ENCODE measurements at places on chromosomes 13 and 19. TPM values are rescaled to one million over a fixed set of nuclear protein-coding genes. Genes with fewer than 3 reads are reported as not detected.

GRCh38 chr13:83618966-83619365 is 263.3 kb downstream of the SLITRK1 start:
- no peak for DNase-seq

GRCh38 chr13:74287724-74288169 is 153.5 kb upstream of the KLF12 start:
- peak; percentile 64 for DNase-seq

- DNase-seq = no peak
Observed at GRCh38 chr19:52725528-52725961, 9.3 kb downstream of the ZNF611 start.

- no peak for DNase-seq
Observed at GRCh38 chr13:103195762-103196161, 129.5 kb upstream of the SLC10A2 start.

GRCh38 chr13:95644601-95645052 is at the start of gene DZIP1:
DZIP1 (minus strand) TSS chr13:95644706; CDS start chr13:95642029, 2,677 bp downstream.
- peak; percentile 83 for DNase-seq

DNA sequence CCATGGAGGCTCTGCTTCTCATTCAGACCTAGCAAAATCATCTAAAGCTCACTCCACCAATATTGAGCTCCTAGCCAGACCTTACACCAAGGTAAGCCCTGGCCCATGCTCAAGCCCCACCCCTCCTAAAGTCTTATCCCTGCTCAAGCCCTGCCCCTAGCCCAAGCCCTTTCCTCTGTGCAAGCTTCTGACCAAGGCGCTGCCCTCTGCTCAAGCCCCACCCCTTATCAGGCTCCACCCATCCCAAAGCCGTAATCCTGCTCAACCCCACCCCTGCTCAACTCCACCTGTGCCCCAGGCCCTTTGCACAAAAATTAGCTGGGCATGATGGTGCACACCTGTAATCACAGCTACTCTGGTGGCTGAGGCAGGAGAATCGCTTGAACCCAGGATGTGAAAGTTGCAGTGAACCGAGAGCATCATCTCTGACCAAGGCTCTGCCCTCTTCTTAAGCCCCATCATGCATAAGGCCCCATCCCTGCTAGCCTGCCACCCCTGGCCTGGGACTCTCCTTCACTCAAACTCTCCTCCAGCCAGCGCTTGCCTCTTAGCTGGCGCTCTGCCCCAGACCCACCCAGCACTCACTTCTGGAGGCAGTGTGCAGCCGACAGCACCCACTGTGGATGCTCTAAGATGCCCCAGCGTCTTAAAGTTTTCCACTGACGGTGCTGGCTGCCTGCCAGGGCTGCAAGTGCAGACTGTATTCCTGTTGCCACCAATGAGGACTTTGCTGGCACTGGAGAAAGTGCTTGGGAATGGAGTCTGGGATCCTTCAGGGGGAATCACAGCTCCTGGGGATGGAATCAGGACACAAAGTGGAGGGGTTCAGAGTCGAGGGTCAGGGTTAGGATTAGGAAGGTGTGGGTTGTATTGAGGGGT is 16.5 kb downstream of the KLK4 start:
- DNase-seq = no peak

DNA sequence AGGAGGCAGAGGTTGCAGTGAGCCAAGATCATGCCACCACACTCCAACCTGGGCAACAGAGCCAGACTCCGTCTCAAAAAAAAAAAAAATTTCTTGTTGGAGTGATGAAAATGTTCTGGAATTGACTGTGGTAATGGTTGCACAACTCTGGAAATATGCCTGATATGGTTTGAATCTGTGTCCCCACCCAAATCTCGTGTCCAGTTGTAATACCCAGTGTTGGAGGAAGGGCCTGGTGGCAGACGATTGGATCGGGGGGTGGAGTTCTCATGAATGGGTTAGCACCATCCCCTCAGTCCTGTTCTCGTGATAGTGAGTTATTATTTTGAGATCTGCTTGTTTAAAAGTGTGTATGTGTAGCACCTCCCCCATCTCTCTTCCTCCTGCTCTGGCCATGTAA is 41.1 kb upstream of the MAP3K10 start:
- peak; percentile 15 for DNase-seq

GRCh38 chr19:10928563-10929401 is at the start of the genes TIMM29 and YIPF2:
TIMM29 (plus strand) TSS chr19:10928811; CDS start chr19:10928823, 12 bp downstream.
YIPF2 (minus strand) TSS chr19:10928639; CDS start chr19:10928410, 229 bp downstream.
- peak; percentile 98 for DNase-seq

DNA sequence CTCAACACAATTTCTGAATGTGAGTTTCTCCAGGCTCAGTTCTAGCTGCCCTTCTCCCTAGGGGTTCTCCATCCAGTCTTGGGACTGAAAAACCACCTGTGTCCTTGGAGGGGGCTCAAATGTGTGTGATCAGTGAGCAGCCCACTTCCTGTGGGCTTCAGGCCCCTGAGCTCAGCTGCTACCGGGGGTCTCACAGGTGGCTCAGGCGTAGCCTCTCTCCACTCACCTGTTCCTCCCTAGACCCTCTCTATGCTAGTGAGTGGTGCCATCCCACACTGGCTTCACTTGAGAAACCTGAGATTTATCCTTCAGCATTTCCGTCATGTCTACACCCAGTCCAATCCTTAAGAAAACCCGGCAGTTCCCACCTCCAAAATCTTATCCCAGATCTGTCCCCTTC is 39.8 kb upstream of the GPI start:
- no peak for DNase-seq

DNA sequence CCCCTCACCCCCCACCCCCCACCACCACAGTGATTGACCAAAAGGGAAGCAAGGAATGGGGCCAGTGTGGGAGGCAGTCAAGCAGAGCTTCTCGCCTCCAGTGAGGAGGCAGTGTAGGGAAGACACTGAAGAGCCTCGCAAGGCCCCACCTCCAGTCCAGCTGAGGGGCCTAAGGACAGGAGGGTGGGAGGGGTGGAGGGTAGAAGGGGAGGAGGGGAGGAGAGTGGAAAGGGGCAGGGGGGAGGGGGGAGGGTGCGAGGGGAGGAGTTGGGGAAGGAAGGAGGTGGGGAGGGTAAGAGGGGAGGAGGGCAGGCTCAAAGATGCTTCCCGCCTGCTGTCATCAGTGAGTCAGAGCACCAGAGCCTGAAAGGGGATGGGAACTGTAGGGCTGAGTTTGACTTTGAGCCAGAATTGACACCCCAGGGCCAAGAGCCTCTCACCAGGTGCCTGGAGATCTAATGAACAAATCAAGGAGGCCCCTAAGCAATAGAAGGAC is 786.2 kb downstream of the UQCRFS1 start:
- DNase-seq = no peak

GRCh38 chr13:95553581-95554385 is 1.3 kb downstream of the CLDN10 start:
- no peak for DNase-seq

- no peak for DNase-seq
Observed at GRCh38 chr13:46968450-46968849, 71.6 kb upstream of the HTR2A start.

DNA sequence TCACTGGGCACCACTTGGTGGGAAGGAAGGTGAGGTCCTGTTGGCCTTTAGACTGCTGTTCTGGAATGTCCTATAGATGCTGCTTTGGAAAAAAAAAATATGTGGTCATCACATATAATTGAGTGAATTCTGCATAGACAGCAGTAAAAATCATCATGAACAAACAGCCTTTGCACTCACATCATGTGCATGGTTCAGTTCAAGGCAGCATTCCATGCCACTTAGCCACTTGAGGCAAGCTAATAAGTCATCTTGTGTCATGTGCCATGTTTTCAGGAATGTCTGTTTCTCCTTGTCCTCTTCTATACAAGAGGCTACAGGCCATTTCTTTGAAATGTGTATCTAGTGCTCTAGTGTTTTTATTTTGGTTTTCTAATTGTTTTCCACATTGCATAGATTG is 43.9 kb upstream of the TSC22D1 start:
- peak; percentile 45 for DNase-seq

DNA sequence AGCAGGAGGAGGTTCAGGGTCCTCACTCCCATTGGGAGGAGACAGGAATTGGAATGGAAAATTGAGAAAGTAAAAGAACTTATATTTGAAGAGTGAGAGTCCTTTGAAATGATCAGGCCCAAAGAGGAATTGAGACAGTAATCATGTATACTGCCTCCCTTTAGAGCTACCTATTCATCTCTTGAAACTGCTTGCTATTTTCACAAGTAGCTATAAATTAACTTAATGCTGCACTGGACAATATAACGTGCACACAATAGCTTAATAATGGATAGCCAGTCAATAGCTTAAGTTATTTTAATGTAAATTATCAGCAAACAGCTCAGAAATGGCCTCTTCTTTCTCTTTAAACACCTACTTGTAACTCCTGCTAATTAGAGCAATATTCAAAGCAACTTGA is 46.6 kb upstream of the MYCBP2 start:
- DNase-seq = no peak

GRCh38 chr19:18373892-18374629 is 11.9 kb upstream of the GDF15 start:
- DNase-seq = peak; percentile 99

DNA sequence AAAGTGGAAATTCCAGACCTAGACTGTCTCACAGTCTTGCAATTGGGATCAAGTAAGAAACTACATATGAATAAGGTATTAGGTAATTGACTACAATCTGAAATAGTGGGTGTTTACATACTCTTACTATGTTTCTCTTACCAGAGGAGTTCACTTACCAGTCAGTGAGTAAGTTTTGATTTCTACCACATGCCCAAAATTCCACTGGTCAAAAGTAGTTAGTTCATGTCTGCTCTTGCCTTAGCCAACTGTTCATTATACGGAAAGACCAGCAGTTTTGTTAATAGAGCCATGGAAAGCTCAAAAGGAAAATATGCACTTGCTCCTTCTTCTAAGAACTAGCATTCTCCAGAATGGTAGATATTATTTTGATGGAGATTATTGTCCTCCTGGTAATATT is 490.8 kb downstream of the RFC3 start:
- DNase-seq = no peak

DNA sequence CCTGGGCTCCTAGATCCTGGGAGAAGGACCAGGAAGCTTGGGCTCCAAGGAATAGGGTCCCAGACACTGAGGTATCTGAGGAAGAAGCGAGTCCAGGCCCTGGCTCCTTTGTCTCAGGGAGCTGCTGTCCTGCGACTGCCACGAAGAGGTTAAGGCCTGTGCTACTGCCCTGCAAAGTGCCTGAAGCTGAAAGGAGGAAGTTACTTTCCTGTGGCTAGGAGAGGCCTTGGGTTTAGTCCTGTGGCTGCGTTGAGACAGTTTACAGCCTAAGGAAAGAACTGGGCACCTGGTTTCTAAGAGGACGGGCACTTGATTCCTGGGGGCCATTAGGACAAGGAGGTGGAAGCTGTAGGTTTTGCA is 2.8 kb downstream of the MYADM start:
- no peak for DNase-seq

- DNase-seq = no peak
Observed at GRCh38 chr19:1407528-1408299, at the start of gene DAZAP1. DAZAP1 (plus strand) TSS chr19:1407586; CDS start chr19:1407774, 188 bp downstream.

- no peak for DNase-seq
Observed at GRCh38 chr19:39433480-39434079, 2.2 kb downstream of the RPS16 start.

GRCh38 chr13:41144576-41144975 is 12.0 kb upstream of the KBTBD6 start:
- DNase-seq = no peak

GRCh38 chr13:37306778-37307544 is 201.5 kb upstream of the CSNK1A1L start:
- peak; percentile 98 for DNase-seq

DNA sequence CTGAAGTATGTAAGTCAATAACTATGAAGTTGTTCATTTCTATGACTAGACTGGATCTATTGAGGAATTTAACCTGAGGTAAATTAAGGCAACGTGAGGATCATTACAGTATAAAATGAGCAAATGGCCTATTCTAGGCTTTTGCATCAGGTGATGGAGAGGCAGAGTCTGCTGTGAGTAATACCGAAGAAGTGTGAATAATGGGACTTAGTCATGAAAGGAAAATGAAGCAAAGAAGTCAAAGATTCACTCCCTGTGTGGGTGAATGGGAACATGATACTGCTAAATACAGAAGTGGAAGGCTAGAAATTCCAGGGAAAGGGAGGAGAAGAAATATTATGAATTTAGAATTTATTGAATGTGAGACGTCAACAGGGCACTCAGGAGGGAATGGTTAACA is 774.1 kb downstream of the LIG4 start:
- peak; percentile 89 for DNase-seq

DNA sequence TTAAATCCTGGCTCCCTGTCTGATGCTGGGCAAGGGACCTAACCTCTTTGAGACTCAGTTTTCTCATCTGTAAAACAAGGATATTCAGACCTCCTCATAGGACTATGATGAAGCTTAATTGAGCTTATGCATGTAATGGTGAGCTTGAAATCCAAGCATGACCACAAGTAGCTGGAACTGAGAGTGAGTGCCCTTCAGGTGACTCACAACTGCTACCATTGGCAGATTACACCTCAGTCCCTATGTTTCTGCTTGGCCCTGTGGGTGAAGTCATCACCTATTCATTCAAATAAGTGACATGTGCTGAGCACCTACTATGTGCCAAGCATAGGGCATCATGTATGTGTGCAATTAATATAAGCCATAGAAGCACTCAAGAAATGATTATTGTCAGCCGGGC is 25.7 kb downstream of the NOVA2 start:
- peak; percentile 36 for DNase-seq

GRCh38 chr19:47618771-47619170 is 9.8 kb downstream of the BICRA start:
- peak; percentile 43 for DNase-seq

GRCh38 chr13:33571618-33572017 is 246.3 kb upstream of the RFC3 start:
- no peak for DNase-seq

- DNase-seq = peak; percentile 92
Observed at GRCh38 chr19:16197188-16197621, 506 bp upstream of the AP1M1 start.

DNA sequence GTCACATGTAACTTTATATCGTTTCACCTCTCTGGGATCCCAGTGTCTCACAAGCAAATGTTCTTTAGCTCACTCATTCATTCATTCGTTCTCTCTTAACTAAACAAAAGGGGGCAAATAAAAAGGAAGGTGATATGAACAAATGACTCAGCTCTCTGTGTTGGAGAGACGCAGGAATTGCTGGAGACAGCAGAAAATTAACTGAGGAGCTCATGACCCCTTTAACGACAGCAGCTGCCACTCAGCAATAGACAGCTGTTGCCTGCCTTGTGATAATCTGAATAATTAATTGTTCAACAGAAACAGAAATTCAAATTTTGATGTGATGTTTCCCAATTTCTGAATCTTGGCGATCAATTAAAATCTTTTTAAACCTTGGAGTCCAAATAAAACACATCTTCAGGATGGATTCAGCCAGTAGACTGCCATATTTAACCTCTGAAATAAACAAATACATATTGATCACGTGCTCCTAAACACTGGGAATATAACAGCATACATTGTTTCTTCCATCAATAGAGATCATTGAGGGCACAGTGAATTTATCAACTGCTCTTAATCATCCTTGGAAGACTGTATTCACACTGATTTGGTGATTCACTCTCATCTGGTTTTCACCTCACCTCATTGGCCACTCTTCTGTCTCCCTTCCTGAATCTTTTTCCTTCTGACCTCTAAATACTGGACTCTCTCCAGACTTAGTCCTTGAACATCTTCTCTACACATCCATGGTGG is 63.3 kb downstream of the MBNL2 start:
- DNase-seq = no peak

The TJP3 gene
- total RNA-seq = not detected

The LATS2 gene
- 16.4 TPM for total RNA-seq

The CPAMD8 gene
- 0.36 TPM for total RNA-seq

The SMIM24 gene
- not detected for total RNA-seq

The NLRP7 gene
- not detected for total RNA-seq

The CRX gene
- not detected for total RNA-seq

The SLC7A9 gene
- total RNA-seq = not detected

The UBL5 gene
- 434 TPM for total RNA-seq

The SIGLEC12 gene
- not detected for total RNA-seq

Data from IMR-90 (cell line).